ENCODE measurements at places on chromosomes 12 and 14. TPM values are rescaled to one million over a fixed set of nuclear protein-coding genes. Genes with fewer than 3 reads are reported as not detected.
A peak's percentile ranks its signal among the peaks of the same experiment; 100 is the strongest.

DNA sequence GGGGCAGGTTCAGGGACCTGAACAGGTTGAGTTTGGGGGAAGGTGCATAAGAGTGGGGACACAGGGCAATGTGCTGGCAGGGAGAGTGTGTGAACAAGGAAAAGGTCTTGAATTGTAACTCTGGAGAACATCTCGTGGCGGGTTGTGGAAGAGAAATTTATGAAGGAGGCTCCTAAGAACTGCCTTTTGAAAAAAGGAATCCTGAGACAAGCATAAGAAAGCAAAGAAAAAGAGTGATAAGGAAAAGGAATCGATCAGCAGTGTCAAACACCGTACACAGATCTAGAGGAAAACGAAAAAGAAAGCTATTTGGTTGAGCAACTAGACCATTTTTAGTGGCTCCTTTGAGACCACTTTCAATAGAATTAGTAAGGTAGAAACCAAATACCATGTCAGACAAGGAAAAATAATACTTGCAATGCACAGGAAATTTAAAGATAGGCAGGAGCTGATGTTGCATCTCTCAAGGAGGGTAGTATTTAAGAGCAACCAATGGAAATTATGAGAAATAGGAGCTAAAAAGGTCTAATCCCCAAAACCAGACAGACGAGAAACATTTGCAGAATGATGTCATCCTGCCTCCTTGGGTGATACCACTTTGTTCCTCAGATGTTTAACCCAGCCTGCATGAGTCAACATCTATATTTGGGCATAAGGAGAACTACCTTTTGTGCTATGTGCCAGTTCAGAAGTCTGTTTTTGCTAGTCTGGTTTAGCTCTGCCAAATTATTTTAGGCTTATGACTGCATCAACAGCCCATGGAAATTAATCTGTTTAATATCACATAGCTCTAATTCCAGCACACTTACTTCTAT is 64.5 kb upstream of the STK38L start:
- H3K36me3 ChIP-seq, result no peaks in the 10 kb centered on the region
- no peaks in the 10 kb centered on the region for H3K27me3 ChIP-seq
- peak overlapping the region; percentile 39 for H3K4me3 ChIP-seq
- peak overlapping the region; percentile 88 for H3K27ac ChIP-seq
- peaks cover 36% of the 10 kb centered on the region for H3K4me1 ChIP-seq
- peak; percentile 63 for DNase-seq

- H3K4me1 ChIP-seq, result peaks cover 15% of the 10 kb centered on the region
- no peaks in the 10 kb centered on the region for H3K27me3 ChIP-seq
- DNase-seq, result no peak
- no peak overlapping the region for H3K27ac ChIP-seq
- no peak overlapping the region for H3K4me3 ChIP-seq
These were observed 219.2 kb upstream of the RGS6 start for GRCh38 chr14:71713016-71713415.

The ANKRD33 gene
- total RNA-seq, result not detected

DNA sequence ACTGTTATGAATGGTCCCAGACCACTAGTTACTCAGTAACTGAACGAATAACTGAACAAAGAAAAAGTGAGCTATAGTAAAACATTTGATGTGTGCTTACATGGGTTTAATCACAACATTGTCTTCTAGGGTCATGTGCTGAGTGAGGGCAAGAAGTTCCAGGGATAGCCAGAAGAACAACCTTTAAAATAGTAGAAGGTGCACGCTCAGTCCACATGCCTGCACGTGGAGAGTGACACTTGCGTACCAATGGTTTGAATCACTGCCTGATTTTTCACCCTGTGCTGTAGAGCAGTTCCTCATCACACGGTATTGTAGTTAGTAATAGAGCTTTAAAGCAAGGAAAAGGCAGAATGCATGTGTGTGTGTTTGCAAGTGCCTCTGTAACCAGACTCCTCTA is 224.2 kb downstream of the EGLN3 start:
- no peaks in the 10 kb centered on the region for H3K4me1 ChIP-seq
- H3K4me3 ChIP-seq, result no peak overlapping the region
- no peaks in the 10 kb centered on the region for H3K36me3 ChIP-seq
- no peak overlapping the region for H3K27ac ChIP-seq

The DBX2 gene
- total RNA-seq, result not detected

- H3K4me3 ChIP-seq, result no peak overlapping the region
- peaks cover 2% of the 10 kb centered on the region for H3K27me3 ChIP-seq
- DNase-seq, result peak; percentile 41
- no peak overlapping the region for H3K27ac ChIP-seq
- no peaks in the 10 kb centered on the region for H3K36me3 ChIP-seq
These were observed 30.0 kb downstream of the SLC38A2 start for GRCh38 chr12:46342562-46343033.

The KRT79 gene
- 1.6 TPM for total RNA-seq

DNA sequence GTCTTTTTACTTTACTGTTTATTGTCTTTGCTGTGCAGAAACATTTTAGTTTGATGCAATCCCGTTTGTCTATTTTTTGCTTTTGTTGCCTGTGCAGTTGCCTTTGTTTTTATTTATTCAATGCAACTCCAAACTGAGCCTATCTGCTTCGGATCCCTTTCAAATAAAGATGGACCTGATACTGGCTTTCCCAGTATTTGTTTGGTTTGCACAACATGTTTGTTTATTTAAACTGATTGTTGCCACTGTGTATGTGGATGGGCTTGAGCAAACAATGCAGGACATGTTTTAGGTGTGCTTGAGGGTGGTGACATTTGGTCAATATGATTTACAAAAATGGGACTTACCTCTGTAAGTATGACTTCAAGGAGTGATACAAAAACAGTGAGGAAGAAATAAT is 6.7 kb downstream of the TRHDE start:
- no peak overlapping the region for H3K27ac ChIP-seq
- no peaks in the 10 kb centered on the region for H3K4me1 ChIP-seq
- peaks cover 17% of the 10 kb centered on the region for H3K27me3 ChIP-seq
- DNase-seq, result no peak

- DNase-seq, result no peak
- H3K27ac ChIP-seq, result no peak overlapping the region
- peaks cover 4% of the 10 kb centered on the region for H3K27me3 ChIP-seq
These were observed 161.5 kb upstream of the FRMD6 start for GRCh38 chr14:51490205-51490604.

The TMEM30B gene
- total RNA-seq, result 1.7 TPM
